GM10248 (cell line): ENCODE measurements at places on chromosomes 16 and 17.
A peak's percentile ranks its signal among the peaks of the same experiment; 100 is the strongest.

- DNase-seq = no peak
Measured at GRCh38 chr17:5211458-5211857, 19.8 kb upstream of the ZNF594 start.

DNA sequence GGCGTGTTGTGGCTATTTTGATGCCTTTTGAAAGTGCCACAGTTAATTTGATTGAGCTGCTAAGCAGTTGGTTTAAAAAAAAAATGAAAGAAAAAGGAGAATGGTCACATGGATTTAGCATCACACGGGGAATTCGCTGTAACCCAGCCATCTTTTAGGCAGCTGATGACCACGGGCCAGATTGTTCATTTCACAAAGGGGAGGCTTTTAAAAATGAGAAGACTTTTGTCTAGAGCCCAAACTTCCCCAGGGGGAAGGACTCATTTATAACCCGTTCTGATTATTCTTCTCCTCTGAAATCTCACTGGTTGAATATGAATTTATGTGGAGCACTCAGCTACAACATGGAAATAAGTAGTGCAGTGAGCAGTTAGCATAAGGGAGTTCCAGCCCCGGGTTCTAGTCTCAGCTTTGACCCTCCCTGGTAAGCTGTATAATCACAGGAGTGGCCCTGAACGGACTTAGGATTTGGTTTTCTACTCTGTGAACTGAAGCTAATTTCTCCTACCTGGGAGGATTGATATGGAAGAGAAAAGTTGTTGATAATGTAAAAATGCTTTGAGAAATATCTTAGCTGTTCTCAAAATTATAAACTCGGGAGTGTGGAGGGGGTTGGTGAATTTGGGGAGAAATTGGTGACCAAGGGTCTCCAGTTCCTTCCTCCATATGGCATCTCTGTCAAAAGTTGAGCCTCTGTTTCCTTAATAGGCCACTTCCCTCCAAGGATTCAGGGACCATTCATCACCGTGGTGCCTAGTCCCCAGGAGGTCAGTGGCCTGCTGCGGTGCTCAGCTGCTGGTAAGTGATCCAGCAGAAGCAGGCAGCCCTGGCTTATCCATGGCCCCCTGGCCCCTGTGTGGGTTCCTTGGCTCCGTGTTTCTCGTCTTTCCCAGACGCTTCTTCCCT lies 76.4 kb upstream of the TBX2 start:
- DNase-seq = no peak

GRCh38 chr17:78747488-78747887 lies 34.6 kb downstream of the CYTH1 start:
- no peak for DNase-seq

DNA sequence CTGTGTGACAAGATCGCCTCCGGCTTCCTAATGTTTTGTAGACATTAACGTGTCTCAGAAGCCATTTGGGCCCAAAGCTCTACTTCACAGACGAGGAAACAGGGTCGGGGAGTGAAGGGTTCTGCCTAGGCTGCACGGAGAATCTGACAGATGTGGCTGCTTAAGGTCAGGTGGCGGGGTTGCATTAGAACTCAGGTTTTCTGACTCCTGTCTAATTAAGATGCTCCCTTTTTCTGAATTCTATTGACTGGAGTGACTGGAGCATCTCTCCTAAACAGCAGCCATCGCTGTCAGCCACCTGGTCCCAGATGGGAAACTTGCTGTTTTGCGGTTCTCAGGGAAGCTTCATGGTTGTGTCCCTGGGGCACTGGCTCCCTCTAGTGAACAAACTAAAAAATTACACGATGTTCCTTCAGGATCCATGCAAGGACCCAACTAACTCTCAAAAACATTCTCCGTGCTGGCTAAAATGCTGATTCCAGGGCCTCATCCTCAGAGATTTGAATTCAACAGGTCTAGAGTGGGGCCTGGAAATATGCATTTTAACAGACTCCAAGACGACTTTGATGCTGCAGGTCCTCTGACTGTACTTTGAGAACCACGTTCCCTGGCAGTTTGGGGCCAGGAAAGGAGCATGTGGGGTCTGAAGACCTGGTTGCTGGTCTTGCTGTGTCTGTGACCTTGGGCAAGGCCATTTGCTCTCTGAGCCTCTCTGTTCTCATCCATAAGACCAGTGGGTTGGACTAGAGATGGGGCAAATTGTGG lies 117.4 kb downstream of the IRF8 start:
- peak; percentile 76 for DNase-seq

GRCh38 chr16:56222474-56222997 lies 31.2 kb downstream of the GNAO1 start:
- DNase-seq = no peak

DNA sequence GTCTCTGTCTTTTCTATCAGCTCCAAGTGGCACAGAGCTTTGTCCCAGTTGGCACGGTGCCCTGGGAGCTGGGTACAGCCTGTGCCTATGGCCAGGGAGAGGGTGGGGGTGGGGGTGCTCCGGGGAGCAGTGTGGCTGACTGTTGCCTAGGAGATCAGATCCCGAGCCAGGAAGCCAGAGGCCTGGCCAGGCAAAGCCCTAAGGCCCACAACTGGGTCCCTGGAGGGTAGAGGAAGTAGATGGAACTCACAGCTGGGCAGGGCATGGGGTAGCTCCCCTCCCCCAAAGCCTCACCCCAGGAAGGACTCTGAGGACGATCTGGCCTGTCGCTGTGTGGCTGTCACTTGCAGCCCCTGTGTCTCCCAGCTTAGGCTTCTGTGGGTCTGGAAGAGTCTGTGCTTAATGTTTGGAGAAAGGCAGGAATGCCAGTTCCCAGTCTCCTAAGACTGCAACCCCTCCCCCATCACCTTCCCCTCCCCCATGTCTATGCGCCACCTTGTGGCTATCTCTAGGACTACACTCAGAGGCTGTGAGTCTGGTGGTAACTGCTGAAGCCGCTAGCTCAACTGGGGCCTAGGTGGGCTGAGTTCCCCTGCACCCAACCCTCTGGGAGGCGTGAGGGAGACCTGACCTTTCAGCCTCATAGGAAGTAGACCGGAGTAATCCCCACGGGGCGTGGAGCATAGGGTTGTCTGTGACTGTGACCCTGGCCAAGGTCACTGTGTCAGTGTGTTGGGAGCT lies 12.6 kb downstream of the THRA start:
- DNase-seq = peak; percentile 72

DNA sequence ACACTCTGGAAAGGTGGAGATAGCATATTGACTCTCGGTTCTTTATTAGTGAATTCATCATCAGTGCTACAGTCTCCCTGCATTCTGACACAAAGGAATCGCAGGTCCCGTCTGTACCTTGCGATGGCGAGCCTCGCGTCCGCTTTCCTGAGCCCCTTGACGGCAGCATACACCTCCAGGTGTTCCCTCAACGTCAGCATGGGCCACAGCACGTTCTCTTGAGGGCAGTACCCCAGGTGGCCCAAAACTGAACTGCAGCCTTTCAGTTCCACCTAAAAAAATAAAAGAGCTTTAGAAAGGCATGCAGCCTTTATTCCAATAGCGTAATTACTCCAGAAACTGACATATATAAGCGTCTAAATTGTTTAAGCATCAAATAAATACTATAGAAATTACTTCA lies 24.2 kb upstream of the ABCA9 start:
- no peak for DNase-seq

DNA sequence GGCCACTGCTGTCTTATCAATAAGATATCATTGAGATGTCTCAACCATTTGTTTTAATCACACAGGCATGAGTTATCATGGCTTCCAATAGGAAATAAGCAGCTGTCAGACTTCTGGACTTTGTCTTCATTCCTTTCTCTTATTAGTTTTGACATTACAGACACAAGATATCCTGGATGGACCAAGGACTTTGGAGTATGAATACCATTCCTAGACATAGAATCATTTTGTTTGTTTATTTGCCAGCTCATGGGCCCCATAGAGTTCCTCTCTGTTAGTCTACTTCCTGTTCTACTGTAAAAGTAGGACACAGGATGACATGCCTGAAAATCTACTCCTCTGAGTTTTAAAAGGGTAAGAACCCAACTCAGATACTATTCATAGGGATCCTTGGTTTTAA lies 77.7 kb upstream of the KCNJ16 start:
- DNase-seq = no peak

- DNase-seq = no peak
Measured at GRCh38 chr17:81404558-81405165, 9.4 kb downstream of the BAHCC1 start.

DNA sequence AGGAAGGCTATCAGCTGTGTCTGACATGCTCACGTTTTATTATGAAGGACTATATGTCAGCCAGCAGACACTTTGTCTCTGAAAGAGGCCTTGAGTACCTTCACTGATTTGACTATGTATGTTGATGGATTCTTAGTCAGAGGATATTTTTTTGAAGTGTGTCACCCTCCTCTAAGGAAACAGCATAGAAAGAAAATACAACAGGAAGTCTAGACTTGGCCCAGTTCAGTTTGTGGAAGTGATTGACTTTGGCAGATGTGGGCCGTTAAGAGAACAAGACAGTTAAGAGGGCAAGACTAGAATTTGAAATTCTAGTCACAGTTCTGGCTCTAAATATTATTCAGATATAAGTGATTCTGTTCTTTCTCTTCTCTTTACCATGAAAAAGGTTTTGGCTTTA lies 471.5 kb downstream of the CDH8 start:
- no peak for DNase-seq

DNA sequence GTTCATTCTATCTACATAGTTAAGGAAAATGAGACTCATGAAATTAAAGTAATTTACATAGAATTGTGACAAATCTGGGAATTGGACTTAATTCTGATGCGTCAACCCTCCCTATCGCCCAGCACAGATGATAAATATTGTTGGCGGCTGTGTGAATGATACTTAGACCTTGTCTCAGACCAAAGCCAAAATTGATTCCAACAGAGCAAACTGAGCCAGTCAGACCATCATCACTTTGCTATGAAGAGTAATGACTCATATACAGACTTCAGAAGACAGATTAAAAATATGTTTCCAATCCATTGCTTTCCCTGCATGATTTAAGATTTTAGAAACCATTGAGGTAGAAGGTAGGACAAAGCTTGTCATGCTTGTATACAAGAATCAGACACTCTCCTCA lies 1156.7 kb upstream of the CDH8 start:
- no peak for DNase-seq

GRCh38 chr16:58501242-58502131 lies 1.5 kb downstream of the NDRG4 start:
- DNase-seq = peak; percentile 26

DNA sequence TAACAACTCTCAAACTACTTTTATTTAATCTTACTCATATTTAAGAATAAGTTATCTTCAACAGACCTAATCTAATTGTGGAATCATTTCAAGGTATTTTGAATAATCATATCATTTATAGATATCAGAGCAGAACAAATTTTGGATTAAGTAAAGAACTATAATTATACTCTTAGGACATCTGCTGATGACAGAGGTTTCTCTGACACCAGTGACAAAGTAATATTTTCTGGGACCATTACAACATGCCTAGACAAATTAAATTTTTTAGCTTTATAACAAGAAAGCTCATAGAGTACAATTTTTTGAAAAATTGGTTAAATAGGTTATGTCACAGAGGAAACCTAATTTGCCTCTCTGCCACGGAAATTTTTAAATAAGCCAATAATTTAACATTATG lies 30.5 kb downstream of the C16orf87 start:
- DNase-seq = no peak

GRCh38 chr16:78504401-78504851 lies 405.0 kb downstream of the WWOX start:
- no peak for DNase-seq

DNA sequence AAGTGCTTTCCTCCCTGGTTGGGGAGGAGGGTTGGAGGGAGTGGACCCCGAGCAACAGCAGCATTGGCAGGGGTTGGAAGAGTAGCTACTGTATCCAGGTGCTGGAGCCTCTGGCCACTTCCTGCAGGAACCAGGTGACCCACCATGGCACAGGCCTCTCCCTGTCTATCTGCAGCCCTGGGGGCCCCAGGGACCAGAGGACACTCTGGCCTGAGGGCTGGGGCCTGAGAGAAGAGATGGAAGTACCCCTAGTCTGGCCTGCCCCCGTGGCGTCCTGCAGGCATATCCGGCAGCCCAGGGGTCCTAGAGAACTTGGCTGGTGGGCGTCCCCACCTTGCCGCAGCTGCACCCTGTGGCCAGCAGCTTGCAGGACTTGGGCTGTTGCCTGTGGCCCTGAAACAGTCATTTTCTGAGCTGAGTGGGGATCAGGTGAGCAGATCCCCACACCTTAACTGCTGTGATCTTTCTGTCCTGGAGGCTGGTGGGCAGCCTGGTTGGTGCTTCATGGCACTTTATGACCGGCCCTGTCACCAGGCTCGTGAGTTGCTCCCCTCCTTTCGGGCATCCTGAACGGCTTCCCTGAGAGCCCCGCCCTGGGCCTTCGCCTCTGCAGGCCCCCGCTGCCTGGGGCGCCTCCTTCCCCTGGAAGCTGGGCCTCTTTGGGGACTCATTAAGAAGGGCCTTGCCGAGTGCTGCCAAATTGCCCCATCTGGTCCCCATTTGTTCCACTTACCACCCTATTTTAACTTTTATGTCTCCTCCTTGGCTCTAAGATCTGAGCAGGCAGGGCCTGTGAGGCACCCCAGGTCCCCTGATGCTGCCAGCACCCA lies 298.6 kb downstream of the SEC14L1 start:
- no peak for DNase-seq

GRCh38 chr16:16021020-16021419 lies 71.6 kb downstream of the ABCC1 start:
- no peak for DNase-seq

DNA sequence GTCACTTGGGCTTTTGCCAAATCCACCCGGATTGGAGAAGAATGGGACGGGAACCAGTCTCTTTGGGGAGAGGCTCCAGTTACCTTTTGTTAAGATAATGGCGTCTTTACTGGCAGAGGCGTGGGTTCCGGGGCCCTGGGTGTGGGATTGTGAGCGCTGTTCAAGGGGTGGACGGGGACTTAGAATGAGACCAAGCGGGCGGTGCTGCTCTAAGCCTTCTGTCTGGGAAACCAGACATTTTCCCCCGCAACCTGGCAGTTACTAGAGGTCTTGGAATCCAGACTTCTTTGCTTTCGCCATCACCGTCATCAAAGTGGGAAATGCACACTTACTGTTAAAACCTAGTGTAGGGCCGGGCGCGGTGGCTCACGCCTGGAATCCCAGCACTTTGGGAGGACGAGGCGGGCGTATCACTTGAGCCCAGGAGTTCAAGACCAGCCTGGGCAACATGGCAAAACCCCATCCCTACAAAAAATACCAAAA lies 706 bp downstream of the TEN1 start:
- DNase-seq = no peak

- peak; percentile 59 for DNase-seq
Measured at GRCh38 chr16:8962393-8963009, 1.2 kb downstream of the USP7 start.

GRCh38 chr16:54210452-54211125 lies 76.0 kb downstream of the IRX3 start:
- DNase-seq = no peak

DNA sequence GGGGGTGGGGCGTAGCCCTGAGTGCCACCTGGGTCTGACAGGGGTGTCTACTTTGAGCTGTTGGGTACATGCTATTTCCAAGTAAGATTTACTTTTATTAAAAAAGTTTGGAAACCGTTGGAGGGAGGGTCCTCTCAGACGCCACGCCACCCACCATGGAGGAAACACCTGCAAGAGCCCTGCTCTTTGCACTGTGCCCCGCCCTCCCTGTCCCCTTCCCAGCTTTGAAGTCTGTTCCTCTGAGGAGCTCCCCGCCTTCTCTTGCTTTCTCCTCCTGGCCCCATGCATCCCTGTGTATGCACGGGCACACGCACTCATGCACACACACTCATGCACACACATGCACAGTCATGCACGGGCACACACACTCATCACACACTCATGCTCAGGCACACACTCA lies 15.5 kb downstream of the ADGRG1 start:
- no peak for DNase-seq
